ENCODE measurements at places on chromosomes 5 and 9. TPM values are rescaled to one million over a fixed set of nuclear protein-coding genes. Genes with fewer than 3 reads are reported as not detected.

Gene CLTA
- total RNA-seq = 630 TPM

Gene LCN1
- total RNA-seq = not detected

- no peak for DNase-seq
These were observed 181.0 kb upstream of the MAST4 start for GRCh38 chr5:66415208-66415607.

Gene GLRA1
- not detected for total RNA-seq

Gene SLC46A2
- not detected for total RNA-seq

Gene VLDLR
- not detected for total RNA-seq

GRCh38 chr5:133333326-133334150 is 278.8 kb downstream of the FSTL4 start:
- no peak for DNase-seq

Gene MEIKIN
- not detected for total RNA-seq

DNA sequence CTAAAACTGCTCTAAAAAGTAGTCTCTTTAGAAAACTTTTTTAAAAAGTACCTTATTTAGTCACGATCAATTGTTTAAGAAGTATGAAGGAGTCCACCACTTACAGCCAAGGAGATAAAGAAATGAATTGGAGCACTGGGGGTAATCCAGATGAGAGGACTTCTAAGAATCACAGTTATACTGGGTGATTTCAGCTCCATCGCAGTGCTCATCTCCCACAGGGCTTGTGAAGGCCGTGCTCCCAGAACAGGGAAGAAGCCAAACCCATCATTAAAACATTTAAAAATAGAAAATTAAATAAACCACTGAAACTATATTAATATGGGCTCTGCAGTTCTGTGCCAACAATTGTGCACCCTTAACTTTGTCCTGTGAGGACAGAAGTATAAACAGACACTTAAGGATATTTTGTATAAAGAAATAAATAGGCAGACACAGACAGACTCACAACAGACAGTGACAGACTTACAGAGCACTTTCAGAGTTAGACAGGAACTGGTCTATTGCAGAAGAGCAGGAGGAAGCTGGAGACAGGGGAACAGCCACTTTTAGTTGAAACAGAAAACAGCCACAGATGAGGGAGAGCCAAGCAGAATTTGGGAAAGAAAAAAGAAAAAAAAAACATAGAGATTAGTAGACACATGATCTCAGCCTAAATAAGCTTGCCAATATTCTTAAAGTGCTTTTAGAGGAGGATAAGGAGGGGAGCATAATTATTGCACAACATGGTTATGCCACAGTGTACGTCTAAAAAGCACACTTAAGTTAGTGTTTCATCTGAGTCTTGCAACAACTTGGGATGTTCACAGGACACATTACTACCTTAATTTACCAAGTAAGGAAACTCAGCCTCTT is 81.8 kb downstream of the FBXO38 start:
- DNase-seq = no peak

DNA sequence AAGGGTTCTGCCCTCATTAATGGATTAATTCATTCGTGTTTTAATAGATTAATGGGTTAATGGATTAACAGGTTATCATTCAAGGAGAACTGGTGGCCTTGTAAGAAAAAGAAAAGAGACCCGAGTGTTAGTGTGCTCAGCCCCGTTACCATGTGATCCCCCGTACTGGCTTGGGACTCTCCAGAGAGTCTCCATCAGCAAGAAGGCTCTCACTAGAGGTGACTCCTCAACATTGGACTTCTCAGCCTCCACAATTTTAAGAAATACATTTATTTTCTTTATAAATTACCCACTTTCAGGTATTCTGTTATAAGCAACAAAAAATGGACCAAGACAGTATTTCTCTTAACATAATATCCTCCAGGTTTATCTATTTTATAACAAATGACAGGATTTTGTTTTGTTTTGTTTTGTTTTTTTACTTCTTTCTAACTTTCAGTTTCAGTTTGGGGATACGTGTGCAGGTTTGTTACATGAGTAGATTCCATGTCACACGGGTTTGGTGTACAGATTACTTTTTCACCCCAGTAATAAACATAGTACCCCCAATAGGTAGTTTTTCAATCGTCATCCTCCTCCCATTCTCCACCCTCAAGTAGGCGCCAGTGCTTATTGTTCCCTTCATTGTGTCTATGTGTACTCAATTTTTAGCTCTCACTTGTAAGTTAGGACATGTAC is 456.1 kb downstream of the DNAH5 start:
- no peak for DNase-seq

DNA sequence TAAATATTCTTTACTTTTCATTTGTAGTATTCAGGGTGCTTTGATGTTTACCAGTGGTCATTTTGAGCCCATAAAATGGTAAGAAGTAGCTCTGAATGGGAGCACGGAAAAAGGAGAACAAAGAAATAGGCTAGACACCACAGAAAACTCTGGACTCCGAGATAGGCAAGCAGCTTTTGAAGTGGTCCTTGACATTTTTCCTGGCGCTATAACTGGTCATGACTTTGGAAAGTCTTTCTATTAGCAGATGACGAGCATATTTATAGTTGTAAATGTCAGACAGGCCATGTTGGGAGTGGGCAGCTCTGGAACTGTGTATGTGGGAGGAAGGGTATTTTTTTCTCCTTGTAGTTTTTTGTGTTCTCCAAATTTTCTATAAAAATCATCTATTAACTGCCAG is 126.1 kb upstream of the POC5 start:
- no peak for DNase-seq

Gene SYK
- total RNA-seq = not detected

DNA sequence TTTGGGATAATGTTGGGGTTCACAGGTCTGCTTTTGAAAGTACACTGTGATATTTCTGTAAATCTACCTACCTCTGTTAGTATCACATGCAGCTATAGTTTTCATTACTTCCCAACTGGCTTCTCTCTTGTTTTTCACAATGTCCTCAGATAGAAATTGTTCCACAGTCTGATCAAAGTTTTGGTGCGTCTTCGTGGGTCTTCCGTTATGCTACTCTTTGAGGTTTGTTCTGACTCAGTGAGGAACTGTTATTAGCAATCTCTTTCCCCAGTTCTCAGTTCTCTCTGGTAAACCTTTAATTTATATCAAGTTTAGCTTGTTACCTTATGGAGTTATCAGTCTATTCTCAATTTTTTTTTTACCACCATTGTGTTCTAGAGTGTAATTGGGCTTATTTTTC is 2061.2 kb upstream of the CDH9 start:
- no peak for DNase-seq

- DNase-seq = peak; percentile 96
These were observed at the start of gene ZNF454 for GRCh38 chr5:178940569-178941360. TSS of gene ZNF454 (plus strand) at chr5:178941198. CDS start at chr5:178942792, 1,594 bp downstream.

- DNase-seq = no peak
These were observed 20.1 kb downstream of the ATOX1 start for GRCh38 chr5:151738125-151738848.

Gene NPM1
- total RNA-seq = 2,570 TPM

Gene ERP44
- 10.9 TPM for total RNA-seq

Gene ANKRD20A1
- total RNA-seq = 0.41 TPM

Gene TMEM174
- not detected for total RNA-seq

- DNase-seq = no peak
These were observed 134.3 kb upstream of the BOD1 start for GRCh38 chr5:173750538-173751265.

DNA sequence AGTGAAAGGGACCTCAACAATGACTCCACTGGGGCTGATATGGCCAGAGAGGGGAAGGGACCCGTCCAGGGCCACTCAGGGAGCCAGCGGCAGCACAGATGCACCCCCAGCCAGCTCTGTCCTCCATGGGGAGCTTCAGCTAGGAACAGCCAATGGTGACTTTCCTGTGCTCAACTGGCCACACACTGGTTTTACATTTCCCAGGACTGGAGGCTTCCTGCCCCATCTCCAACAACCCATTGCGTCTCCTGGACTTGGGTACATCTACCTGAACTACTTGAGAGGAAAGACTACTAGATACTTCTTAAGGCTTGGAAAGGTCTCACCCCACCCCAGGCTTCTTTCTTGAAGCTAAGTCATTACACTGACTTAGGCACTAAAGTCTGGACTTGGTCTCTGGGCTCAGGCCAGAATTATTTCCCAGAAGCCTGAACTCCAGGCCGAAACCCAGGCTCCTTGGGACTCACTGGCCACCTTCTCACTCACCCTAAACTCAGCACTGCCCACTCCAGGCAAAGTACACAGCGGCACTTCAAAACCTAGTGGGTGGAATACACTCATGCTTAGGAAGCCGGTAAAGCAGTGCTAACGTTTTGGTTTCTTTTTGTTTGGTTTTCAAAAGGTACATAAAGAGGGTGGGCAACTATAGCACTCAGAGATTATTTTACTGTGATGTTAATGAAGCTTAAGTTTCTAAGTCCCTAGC is 1.5 kb downstream of the IGFBPL1 start:
- DNase-seq = peak; percentile 17
